ENCODE measurements at places on chromosomes 3 and 15.

- H3K4me1 ChIP-seq = peaks cover 20% of the 10 kb centered on the region
- H3K27me3 ChIP-seq = peaks cover 43% of the 10 kb centered on the region
- H3K4me3 ChIP-seq = peak overlapping the region; percentile 59
These were observed 18.6 kb upstream of the IGDCC3 start for GRCh38 chr15:65396283-65396964.

DNA sequence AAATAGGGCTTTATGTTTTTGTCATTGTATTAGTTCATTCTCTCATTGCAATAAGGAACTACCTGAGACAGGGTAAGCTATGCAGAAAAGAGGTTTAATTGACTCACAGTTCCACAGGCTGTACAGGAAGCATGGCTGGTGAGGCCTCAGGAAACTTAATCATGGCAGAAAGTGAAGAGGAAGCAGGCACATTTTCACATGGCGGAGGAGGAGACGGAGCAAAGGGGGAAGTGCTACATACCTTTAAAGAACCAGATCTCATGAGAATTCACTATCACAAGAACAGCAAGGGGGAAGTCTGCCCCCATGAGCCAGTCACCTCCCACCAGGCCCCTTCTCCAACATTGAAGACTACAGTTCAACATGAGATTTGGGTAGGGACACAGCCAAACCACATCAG, 25.6 kb downstream of the CEP63 start:
- no peaks in the 10 kb centered on the region for H3K27me3 ChIP-seq
- H3K4me3 ChIP-seq = no peak overlapping the region
- peaks cover 13% of the 10 kb centered on the region for H3K36me3 ChIP-seq

DNA sequence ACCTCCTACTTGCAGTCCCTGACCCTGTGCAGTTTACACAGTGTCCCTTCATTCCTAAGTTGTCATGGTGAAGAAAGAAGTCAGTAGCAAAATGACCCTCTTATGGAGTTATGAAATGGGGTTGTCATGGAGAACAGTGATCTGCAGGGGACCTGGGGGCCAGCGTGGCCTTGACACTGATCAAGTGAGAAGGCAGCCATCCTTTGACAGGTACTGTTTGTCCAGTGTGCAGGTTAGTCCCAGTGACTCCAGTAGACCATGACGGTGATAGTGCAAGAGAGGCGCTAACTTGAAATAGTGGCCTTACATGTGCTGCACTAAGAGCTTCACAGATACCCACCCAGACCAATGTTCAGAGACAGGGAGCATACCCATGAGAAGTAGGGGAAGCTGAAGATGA, 87.9 kb downstream of the IL12A start:
- H3K4me1 ChIP-seq = 0 out of 2 replicates have a peak, but pooled peaks cover 3% of the 10 kb centered on the region
- H3K36me3 ChIP-seq = no peaks in the 10 kb centered on the region
- no peaks in the 10 kb centered on the region for H3K27me3 ChIP-seq
- DNase-seq = no peak
- no peak overlapping the region for H3K4me3 ChIP-seq
- no peak overlapping the region for H3K27ac ChIP-seq

DNA sequence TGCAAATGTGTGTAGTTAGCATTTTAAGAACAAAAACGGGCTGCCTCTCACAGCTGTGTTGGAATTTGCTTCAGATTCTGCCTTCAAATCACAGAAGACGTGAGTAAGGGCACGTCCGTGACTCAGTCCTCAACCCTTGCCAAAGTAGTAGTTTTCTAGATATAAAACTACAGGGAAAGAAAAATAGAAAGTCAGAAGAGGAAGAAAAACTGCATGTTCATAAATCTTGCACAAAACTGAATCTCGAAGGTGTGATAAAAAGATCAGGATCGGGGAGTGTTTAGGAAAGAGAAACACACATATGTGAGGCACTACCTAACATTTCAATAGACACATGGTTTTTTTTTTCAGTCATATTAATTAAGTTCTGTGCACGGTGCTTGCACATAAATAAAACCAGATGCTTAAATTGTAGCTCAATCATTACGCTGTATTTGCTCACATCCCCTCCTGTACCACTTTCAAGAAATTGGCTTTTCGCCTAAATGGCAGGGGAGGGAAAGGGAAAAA, 71.7 kb downstream of the P3H2 start:
- no peaks in the 10 kb centered on the region for H3K27me3 ChIP-seq
- peak overlapping the region; percentile 40 for H3K4me3 ChIP-seq
- DNase-seq = no peak
- peak overlapping the region; percentile 99 for H3K27ac ChIP-seq

DNA sequence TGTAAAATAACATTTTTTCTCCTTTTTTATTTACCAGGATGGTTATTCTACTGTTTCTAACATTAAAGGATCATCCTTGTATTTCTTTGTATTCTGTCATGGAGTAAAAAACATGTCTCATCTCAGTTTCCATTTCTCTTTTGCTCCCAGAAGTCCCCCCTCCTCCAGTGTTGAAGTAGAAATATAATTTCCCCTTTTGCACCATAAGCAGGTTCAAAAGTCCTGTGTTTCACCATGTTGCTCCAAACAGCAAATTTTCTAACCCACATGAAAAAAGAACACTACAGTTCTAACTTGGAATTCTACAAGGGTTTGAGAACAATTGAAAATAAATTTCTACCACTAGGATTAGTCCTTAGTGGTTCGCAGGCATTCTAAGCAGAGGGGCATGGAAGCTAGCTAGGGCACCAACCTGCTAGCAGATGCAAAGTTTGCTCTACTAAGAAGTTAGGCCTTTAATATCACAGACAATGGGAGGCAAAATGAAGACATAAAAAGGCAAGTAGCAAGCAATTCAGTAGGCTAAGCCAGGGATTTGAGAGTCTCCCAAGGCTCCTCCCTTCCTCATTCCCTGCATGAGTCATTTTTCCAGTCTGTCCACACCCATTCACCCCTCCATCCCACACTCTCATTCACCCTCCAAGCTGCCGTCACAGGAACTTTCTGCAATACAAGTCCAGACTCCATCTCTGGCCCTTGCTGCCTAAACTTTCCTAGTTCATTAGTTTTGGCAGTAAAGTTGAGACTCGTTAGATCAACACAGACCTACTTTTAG, 2.3 kb upstream of the MBNL1 start:
- H3K27me3 ChIP-seq = peaks cover 22% of the 10 kb centered on the region
- H3K27ac ChIP-seq = no peak overlapping the region
- H3K4me1 ChIP-seq = peaks cover 30% of the 10 kb centered on the region
- DNase-seq = no peak
- no peak overlapping the region for H3K4me3 ChIP-seq

GRCh38 chr15:59798605-59798917, 109.4 kb upstream of the BNIP2 start:
- no peaks in the 10 kb centered on the region for H3K36me3 ChIP-seq
- no peaks in the 10 kb centered on the region for H3K27me3 ChIP-seq
- no peak overlapping the region for H3K27ac ChIP-seq
- peaks cover 9% of the 10 kb centered on the region for H3K4me1 ChIP-seq
- no peak overlapping the region for H3K4me3 ChIP-seq
- DNase-seq = no peak

DNA sequence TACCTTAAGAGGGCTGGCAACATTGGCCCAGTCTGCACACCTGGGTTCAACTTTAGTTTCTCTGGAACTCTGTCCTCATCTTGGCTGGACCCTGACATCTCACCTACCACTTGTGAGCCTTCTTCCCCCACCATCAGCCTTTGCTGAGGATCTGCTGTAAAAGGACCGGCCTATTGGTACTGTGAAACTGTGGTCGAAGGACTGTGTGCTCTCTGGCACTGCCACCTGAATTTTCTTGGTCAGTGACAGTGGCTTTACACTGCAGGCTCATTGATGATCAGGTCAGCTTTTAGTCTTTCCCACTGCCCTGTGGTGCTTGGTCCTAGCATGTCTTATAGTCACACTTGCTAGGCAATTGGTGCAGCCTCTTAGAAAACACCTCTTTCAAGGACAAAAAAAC, 86.9 kb downstream of the PEX5L start:
- H3K36me3 ChIP-seq = no peaks in the 10 kb centered on the region
- H3K27me3 ChIP-seq = no peaks in the 10 kb centered on the region
- peak overlapping the region; percentile 69 for H3K27ac ChIP-seq
- H3K4me3 ChIP-seq = peak overlapping the region; percentile 17
- H3K4me1 ChIP-seq = peaks cover 49% of the 10 kb centered on the region
- no peak for DNase-seq

- no peak for DNase-seq
- peaks cover 14% of the 10 kb centered on the region for H3K4me1 ChIP-seq
- no peak overlapping the region for H3K4me3 ChIP-seq
These were observed 381.0 kb downstream of the SOX2 start for GRCh38 chr3:182092662-182093262.

GRCh38 chr3:60175680-60176079, 1075.6 kb downstream of the FHIT start:
- no peaks in the 10 kb centered on the region for H3K36me3 ChIP-seq
- no peak overlapping the region for H3K27ac ChIP-seq

DNA sequence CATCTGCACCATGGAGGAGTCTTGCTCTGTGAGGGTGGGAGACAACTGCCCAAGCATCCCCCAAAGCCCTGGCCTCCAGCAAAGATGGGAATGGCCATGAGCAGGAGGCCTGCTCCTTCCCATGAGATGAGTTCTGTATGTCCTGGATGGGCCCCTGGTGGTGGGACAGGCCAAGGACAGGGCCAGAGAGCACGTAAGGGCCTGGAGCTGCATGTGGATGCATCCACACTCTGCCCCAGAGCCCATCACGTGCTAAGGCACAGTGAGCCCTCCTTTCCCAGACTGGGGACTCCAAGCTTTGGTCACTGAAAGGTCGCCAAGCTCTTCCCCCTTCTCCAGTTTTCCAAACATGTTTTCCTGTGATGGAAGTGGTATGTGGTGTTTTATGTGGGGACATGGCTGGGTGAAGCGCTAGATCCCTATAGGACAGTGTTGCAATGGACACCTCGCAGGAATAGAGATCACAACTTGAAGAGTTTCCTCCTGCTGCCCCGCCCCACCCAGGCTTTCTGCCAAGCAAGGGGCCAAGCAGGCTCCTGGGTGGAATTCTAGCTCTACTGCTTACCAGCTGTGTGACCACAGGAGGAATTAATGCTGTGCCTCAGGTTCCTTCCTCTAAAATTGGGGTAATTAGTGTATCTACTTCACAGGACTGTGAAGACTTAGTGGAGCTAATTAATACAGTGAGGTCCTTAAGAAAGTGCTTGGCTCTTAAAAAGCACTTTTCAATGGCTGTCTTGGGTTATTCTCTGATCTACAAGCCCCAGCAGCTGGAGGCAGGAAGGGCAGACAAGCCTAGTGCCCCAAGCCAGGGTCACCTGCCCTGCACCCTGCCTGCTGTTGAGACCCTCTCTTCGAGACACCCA, 106.4 kb upstream of the RPL32 start:
- no peak overlapping the region for H3K27ac ChIP-seq
- peaks cover 12% of the 10 kb centered on the region for H3K4me1 ChIP-seq
- H3K27me3 ChIP-seq = no peaks in the 10 kb centered on the region
- no peak overlapping the region for H3K4me3 ChIP-seq

DNA sequence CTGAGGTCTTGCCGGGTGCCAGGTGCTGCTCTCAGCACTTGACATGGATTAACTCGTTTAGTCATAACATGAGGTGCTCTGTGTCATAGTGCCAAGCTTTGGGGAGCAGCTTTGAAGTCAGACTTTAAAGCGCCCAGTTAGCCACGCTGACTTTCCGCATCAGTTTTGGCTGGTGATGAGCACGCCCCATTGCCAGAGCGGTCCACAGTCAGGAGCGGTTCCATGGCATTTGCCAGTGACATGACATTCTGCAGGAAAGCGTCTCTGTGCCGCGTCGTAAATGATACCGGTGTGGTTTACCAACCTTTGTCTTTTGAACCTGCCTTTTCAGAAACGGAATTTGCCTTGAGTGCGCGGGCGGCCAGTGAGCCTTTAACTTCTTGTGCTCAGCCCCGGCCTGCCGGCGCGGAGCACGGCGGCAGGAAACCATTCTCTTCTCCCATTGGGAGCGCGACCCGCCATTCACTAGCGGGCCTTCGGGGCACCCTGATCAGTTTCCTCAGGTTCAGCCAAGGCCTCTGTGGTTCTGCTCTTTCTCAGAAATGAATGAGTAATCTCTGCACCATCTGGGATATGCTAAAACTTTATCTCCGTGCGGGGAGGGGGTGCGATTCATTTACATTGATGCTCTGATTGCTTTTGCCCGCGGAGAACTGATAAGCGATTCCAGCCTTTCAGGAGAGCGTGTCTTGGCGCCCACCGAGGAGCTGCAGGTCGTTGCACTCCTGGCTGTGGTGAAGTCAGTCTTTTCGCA, 1.7 kb upstream of the SLC2A2 start:
- no peaks in the 10 kb centered on the region for H3K4me1 ChIP-seq
- H3K4me3 ChIP-seq = no peak overlapping the region
- no peak overlapping the region for H3K27ac ChIP-seq
- no peaks in the 10 kb centered on the region for H3K27me3 ChIP-seq
- DNase-seq = peak; percentile 63
- H3K36me3 ChIP-seq = no peaks in the 10 kb centered on the region

DNA sequence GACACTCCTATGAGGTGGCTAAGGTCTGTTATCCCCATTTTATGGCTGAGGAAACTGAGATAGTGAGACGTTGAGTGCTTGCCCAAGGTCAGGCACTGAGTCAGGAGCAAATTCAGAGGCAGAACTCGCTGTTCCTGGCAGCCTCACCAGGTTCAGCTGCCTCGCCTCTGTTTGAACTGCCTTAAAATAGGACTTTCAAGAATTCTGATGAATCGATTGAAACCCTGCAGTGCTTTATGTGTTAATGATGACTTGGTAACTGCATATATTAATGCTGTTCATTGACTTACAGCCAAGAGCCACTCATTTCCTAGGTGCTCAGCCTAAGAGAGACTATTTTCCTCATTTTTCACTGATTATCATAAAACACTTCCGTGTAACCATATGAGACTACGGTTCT, 79.5 kb upstream of the BHLHE40 start:
- H3K36me3 ChIP-seq = no peaks in the 10 kb centered on the region
- DNase-seq = no peak
- H3K27me3 ChIP-seq = peaks cover 3% of the 10 kb centered on the region
- H3K4me1 ChIP-seq = peaks cover 5% of the 10 kb centered on the region
- no peak overlapping the region for H3K4me3 ChIP-seq

DNA sequence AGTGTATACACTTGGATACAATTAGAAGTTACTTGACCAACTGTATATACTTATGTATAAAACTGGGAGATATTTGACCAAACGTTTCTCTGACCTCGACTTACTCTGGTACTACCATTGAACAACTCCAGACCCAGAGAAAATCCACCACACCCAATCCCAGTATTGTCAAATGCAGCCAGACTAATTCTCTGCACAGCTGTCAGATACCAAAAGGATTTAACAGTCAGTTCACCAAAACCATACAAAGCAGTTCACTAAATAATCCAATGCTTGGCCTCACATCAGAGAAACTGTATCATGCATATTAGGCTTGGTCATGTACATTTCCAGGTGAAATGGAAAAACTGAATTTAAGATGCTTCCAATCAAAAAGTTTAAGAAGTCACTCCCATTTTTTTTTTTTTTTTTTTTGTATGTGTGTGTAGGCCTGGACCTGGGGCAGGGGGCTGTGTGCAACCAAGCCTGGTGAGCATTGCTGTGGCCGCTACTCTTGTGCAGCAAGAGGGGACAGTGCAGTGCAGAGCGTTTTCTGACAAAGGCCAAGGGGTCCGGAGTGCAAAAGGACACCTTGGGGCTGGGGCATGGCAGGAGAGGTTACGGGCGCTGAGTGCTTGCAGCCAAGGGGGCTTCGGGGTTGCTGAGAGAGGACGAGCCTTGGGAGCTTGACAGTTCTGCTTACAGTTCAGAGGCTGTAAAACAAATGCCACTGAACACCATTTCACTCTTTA, 1.4 kb downstream of the TOMM70 start:
- peak overlapping the region; percentile 94 for H3K4me3 ChIP-seq
- H3K36me3 ChIP-seq = peaks cover 1% of the 10 kb centered on the region
- no peaks in the 10 kb centered on the region for H3K27me3 ChIP-seq
- H3K27ac ChIP-seq = no peak overlapping the region
